ENCODE measurements at places on chromosomes 6 and 20.

GRCh38 chr20:4014031-4014474, 1.3 kb downstream of the RNF24 start:
- peak; percentile 59 for DNase-seq

DNA sequence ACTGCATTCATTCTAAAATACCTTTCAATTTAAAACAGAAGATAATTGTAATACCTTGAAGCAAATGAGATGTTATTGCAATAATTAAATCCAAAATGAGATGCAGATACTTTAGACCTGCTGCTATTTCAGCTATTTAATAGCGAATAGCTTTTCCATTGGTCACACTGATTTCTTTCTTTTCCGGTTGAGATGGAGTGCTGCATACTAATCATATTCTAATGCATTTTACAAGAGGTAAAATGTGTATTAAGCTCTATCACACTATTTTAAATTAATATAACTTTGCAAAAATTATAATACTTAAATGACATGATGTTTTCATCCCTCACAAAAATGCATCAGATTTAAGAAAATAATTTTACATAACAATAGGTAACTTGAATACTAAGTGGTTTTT, 74.0 kb downstream of the ADGRB3 start:
- DNase-seq = no peak

GRCh38 chr20:36975099-36975818, 23.8 kb upstream of the SAMHD1 start:
- no peak for DNase-seq

- no peak for DNase-seq
These were observed 136.7 kb downstream of the PHACTR3 start for GRCh38 chr20:59741073-59741472.

- DNase-seq = no peak
These were observed 9.9 kb upstream of the ID4 start for GRCh38 chr6:19827247-19827646.
